ENCODE measurements at places on chromosomes 16 and 17.

- no peak for DNase-seq
Observed at GRCh38 chr17:82070611-82071010, 5.0 kb upstream of the DUS1L start.

GRCh38 chr17:72152387-72152929 lies 31.6 kb downstream of the SOX9 start:
- DNase-seq = no peak

DNA sequence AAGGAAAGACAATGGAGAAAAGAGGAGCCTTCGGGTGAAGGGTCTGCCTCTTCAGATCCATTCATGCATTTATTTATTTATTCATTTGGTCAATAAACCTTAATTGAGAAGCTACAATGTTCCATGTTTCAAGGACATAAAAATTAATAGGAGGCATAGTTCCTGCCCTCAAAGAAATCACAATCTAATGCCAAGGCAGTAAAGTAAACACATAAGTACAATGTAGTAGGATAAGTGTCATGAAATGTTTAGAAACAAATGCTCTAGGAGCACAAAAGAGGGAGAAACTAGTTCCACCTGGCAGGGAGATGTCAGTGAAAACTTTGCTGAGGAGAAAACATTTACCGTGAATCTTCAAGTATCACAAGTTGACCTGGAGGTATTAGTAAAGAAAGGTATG lies 103.5 kb upstream of the NOG start:
- no peak for DNase-seq

DNA sequence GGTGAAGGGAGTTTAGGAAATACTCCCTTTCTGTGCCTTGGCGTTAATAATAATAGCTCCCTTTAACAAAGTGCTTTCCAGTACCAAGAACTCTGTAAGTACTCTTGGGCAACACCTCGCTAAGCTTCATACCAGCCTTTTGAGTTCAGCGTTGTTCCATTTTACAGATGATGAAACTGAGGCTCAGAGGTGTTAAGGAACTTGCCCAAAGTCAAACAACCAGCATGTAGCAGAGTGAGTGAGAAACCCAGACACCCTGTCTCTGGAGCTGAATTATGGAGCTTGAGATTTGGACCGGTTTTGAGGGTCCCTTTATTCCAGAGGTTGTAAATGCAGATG lies 607 bp downstream of the KATNIP start:
- DNase-seq = no peak

DNA sequence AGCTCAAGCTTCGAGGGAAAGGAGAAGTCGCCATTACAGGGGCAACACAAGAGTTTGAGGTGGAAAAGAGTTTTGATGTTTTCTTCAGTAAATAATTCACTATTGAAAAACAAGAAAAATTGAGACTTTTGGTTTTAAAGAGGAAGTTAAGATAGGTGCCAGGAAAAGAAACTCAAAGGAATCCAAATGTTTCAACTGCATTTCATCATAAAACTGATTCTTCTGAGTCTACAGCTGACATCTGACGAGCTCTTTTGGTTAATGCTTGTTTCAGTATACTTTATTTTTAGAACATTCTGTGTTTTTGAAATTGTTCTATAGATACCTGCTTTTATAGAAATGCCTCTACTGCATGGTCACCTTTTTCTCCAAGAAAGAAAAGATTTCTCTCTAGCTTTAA lies 54.0 kb downstream of the ERN1 start:
- DNase-seq = no peak
